ENCODE measurements at places on chromosomes 5 and 9.

DNA sequence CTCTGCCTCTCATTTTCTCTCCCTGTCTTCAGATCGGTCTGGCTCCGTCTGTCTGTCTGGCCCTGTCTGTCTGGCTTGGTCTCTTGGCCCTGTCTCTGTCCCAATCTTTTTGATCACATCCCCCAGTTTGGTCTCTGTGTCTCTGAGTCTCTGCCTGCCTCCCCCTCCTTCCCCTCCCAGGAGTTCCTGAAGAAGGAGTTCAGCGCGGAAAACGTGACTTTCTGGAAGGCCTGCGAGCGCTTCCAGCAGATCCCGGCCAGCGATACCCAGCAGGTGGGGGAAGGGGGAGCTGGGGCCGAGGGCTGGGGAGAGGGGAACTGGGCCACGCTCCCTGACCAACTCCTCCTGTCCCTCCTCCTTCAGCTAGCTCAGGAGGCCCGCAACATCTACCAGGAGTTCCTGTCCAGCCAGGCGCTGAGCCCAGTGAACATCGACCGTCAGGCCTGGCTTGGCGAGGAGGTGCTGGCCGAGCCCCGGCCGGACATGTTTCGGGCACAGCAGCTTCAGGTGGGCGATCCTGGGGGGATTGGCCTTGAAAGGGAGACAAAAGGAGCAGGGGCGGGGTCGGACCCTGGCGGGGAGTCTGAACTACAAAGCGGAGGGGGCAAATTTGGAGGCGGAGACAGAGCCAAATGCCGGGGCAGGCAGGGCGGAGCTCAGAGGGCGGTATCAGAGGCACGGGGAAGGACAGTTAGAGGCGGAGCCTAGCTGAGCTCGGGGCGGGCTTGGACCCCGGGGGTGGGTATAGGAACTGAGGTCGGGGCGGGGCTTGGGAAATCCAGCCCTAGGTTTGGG lies 9.0 kb downstream of the RGS14 start:
- DNase-seq, result no peak

GRCh38 chr5:132017316-132017715 lies 5.9 kb upstream of the ACSL6 start:
- DNase-seq, result no peak

DNA sequence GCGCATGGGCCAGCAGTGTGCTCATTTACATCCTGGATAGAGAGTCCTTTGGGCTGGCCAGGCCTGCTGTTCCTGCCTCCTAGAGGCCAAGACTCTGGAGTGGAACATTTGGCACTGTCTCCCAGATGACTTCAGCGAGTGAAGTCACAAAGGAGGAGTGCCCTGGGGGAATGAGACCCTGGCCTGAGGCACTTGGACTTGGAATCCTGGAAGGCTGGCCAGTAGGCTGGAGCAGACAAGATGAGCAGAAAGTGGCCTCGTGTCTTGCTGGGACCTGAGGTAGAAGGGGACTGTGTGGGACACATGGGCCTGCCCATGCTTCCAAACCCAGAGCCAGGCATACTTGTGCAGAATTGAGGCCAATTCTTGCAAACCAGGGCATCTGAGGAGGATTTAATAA lies at the start of gene TSSK1B:
Gene TSSK1B, minus strand, starts transcription at position 101 of the 400 bp plus-strand sequence. CDS start 150 bp downstream, outside the sequence.
- no peak for DNase-seq

DNA sequence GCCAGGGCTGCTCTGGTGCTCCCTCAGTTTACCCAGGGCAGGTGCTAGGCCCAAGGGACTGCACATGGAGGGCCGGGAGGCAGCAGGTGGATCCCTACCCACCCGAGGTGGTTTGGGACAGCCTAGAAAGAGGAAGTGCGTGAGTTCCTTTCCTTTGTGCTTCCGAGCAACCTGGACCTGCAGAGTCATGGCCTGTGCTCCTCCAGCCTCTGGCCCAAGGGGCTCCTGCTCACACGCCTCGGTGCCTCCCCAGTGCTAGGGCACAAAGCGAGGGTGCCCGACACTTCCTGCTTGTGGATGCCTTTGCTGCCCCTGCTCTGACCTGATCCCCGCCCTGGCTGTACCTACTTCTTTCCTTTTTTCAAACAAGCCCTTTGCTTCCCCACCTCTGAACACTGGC lies 79.3 kb downstream of the RXRA start:
- DNase-seq, result no peak

Data from activated T-helper 1 cell treated with anti-CD3 and anti-CD28 coated beads, Interleukin-12 subunit alpha, Interleukin-12 subunit beta, Interleukin-2, Interleukin-4 antibody, amounts not matched to agents 30 ng/mL and 10 ng/mL and 1 ng/mL, durations not matched to agents 14 hours and 24 hours and 36 hours (primary cell).